Hippocampal formation (tissue), 2 donors: ENCODE measurements at places on chromosomes 6 and 20.

GRCh38 chr20:63966944-63967322, 2.8 kb downstream of the ZNF512B start:
- no peak for DNase-seq

GRCh38 chr6:147390909-147391536, 117.5 kb upstream of the SAMD5 start:
- DNase-seq, result peak; percentile 21

GRCh38 chr6:88238065-88238464, 71.9 kb upstream of the CNR1 start:
- DNase-seq, result no peak

GRCh38 chr6:121305957-121306607, 28.2 kb downstream of the TBC1D32 start:
- DNase-seq, result no peak

GRCh38 chr6:154638369-154638768, 94.8 kb upstream of the SCAF8 start:
- DNase-seq, result no peak

DNA sequence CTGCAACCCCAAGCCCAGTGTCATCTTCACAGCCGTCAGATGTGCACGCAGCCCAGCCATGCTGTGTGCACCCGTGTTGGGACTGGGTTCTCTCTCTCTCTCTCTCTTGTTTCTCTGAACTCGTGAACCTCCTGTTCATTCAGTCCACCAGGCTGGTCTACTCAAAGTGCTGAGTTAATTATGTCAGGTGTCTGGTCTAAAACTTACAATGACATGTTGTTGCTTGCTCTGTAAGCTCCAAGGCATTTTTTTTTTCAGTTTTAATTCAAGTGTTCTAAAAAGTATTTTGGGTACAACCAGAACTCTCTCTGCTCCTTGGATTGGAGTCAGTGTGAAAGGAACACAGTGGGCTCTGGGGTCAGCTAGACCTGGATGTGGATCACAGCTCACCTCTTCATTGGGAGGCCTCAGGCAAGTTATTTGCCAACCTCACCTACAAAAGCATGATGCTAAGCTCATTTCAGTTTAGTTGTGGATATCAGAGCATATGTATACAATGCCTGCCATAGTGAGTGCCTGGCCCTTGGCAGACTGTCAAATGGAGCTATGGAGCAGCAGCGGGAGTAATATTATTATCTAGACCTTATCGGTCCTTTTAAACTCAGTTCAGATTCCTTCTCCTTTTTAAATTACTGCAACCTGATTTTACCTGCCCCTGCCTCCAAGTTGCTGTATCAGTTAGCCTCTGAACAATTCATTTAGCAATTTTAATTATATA, 59.5 kb downstream of the PLEKHG1 start:
- DNase-seq, result no peak

- no peak for DNase-seq
These were observed 101.9 kb downstream of the EPB41L2 start for GRCh38 chr6:130961148-130961547.

DNA sequence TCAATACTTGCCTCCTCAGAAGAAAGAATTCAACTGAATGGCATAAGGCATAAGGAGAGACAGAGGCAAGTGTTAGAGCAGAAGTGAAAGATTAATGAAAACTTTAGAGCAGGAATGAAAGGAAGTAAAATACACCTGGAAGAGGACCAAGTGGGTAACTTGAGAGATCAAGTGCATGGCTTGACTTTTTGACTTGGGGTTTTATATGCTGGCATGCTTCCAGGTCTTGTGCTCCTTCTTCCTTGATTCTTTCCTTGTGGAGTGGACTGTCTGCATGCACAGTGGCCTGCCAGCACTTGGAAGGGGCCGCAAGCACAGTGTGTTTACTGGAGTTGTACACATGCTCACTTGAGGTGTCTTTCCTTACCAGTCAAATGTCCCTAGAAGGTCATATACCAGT, 222.1 kb upstream of the UFL1 start:
- DNase-seq, result no peak

DNA sequence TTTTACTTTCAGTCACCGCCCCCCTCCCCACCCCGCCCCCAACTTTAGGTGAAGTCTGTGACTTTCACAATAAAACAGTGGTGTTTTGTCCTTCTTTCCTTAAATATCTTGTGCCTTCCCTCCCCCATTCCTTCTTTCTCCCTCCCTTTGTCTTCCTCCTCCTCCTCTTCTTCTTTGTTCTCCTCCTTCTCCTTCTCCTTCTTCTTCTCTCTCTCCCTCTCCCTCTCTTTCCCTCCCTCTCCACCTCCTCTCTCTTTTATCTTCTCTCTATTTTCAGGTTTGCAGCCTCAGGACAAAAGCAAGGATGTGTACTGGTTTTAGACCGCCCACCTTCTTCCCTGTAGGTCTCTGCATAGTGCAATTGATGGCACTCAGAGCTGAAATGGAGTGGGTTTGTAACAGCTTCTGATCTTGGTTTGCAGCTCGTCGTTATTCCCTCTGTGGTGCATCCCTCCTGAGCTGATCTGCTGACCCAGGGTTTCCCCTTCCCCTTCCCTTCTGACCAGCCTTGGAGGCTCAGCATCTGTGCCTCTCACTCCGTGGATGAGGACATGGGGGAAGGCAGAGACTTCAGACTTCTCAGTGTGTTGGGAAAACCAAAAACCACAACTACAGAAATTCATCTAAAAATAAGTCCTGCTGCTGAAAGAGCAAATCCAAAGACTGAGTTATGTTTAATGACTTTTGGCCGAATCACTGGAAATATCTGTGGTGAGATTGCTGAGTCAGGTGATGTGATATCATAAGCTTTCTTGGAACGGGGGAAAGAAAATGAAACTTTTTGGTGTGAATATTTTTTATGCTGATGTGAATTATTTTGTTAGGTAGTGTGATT, 6.9 kb downstream of the VGLL2 start:
- no peak for DNase-seq

DNA sequence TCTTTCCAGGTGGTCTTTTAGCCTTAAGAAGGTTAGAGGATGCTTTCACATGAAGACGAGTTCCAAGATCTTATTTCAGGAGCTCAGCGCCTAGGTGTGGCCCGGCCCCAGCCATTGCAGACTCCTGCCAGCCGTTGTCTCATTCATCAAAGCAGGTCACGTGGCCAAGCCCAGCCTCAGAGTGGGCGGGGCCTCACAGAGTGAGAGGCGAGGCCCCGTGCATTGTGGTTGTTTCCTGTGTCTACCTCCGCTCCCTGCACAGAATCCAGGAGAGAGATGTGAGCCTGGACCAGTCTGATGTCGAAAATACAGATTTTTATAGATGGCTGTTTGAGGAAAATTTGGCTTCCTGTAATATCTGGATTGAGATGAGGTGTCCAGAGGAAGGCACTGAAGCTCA, 49.2 kb upstream of the CST5 start:
- no peak for DNase-seq

GRCh38 chr6:77089776-77090175, 373.5 kb downstream of the HTR1B start:
- DNase-seq, result no peak

DNA sequence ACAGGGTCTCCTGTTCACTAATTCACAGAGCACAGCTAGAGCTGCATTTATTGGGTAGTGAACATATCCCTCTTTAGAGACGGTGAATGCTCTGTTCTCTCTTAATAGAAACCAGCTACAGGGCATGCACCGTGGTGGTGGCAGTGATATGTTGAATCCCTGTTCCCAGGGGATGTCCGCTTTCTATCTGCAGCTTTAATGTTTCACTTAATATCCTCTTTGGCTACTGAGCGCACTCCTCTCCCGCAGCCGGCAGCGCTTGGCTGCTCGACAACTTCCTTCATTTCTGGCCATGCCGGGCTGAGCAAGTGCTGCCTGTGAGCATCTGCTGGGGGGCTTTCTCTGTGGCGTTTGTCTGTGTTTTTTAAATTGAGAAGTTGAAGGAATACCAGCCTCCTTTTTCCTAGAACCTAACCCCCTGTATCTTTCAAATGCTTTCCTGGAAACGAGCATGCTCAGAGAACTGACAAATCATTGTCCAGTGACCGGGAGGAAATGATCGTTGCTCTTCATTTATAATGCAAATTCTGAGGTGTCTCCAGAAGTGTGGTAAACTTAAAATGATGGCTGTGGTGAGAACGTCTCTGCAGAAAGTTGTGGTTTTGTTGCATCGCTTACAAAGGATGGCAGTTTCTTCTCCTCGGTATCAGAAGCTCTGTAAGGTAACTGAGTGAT, 297.9 kb downstream of the UTRN start:
- DNase-seq, result peak; percentile 12

GRCh38 chr20:655726-656624, 3.0 kb upstream of the SRXN1 start:
- no peak for DNase-seq

- no peak for DNase-seq
These were observed 65.5 kb downstream of the SYNJ2 start for GRCh38 chr6:158047127-158047518.

DNA sequence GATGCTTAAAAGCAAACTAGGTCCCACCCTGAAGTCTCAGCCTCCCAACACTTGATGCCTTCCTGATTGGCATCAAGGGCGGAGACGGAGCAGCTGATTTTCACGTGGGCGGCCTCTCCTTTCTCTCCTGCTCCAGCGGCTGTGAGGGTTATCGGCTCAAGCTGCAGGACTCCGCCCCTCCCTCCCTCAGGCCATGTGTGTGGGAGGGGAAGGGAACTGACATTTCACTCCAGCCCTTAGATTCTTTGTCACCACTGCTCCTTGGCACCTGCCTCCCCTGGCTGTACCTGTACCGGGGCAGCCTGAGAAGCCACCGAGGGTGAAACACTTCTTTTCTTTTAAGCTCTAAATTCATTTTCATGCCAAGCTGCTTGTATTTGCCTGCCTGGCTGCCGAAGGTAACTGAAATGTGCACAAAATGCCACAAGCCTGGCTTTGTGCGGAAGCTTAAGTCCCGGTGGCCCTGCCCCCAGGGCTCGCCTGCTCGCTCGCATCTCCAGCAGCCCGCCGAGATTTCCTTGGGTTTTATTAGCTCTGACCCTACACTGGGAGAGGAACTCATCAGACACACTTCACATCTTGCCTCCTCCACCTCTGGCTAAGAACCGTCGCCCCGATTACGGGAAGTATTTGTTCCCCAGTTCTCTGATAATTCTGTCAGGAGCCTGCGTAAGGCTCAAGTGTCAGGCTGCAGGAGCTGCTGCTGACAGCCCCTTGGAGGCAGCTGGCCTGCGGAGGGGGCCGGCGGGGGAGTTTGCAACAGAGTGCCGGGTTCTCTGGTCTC, 9.6 kb upstream of the CPNE5 start:
- no peak for DNase-seq

DNA sequence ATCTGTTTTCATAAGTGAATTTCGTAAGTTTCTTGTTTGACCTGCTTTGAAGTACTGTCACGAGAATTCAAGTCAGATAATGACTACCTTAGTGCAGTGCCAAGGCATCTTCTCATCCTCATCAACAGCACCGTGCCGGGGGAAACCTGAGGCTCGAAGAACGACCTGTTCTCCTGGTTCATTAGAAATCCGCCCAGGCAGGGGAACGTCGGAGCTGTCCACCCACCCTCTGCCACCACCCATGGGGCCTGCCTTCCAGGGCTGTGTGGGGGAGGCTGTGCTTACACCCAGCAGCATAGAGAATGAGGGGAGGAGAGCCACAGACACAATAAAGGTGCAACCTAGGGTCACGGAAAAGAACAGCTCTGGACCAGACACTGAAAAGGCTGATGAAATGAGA, 101.6 kb downstream of the RAMACL start:
- no peak for DNase-seq

- no peak for DNase-seq
These were observed 40.7 kb upstream of the PBOV1 start for GRCh38 chr6:138258991-138259390.

- DNase-seq, result no peak
These were observed 16.4 kb downstream of the ZNF311 start for GRCh38 chr6:28988536-28989311.

GRCh38 chr20:57350081-57350710, 859 bp upstream of the RAE1 start:
- no peak for DNase-seq

DNA sequence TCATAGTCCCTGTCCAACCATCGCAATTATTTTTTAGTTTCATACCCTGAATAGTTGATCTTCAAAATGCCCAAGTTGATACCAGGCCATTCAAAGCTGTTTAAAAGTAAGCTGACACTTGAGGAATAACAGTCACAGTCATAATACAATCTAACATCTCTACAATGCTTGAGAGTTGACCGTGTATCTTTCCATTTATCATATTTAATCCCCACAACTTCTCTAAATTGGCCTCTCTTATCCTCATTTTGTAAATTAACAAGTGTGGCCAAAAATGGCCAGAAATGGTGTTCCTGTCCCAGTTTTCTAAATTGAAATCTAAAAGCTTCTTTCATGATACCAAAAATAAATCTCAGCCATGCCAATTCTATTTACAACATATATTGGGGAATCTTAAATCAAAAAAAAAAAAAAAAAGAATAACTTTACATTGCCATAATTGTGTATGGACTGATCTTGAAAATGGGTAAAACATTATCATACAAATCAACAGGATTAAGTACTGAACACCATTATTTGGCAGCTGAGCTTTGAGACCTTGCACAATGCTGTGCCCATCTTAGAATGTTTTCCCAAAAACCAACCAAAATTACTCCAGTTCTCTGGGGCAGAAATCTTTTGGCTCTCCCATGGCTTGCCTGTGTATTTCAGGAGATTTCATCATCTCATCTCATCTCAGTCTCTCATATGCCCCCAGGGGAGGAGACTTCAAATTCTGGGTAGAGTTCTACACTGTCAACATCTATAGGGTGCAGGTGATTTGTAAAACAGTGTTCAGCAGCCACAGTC, 448.7 kb upstream of the JARID2 start:
- DNase-seq, result no peak

- no peak for DNase-seq
These were observed 342.0 kb downstream of the TAF4 start for GRCh38 chr20:61723529-61724257.

- DNase-seq, result no peak
These were observed 2177.4 kb upstream of the DEFB115 start for GRCh38 chr20:29079769-29080690.

DNA sequence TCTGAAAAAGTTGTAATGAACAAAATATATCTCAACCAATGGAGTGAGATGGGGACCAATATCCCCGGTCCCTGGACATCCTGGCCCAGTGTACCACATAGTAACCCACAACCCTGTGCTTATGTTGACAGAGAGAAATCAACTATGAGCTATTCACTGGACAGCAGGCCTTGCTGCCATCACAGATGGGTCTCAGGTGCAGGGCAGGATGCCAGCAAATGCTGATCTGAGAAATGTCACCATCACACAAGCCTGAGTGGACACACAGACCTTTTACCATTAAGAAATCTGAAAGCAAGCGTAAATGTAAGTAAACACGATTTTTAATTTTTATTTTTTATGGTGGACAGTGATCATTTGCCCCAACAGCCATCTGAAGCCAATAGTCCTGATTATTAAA, 9.1 kb downstream of the RPP40 start:
- no peak for DNase-seq

DNA sequence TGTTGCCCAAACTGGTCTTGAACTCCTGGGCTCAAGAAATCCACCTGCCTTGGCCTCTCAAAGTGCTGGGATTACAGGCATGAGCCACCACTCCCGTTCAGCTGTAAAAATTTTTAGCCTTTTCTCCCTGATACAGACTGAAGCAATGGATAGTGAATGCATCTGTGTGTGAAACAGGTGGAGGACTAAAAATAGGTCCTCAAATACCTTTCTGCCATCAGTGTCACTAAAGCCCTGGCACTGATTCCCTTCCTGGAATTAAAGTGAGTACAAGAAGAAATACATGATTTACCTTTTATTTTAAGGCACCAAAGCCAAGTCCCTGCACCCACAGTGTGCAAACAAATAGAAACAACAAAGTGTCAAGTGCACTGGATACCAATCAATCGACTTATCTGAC, 25.1 kb downstream of the TULP4 start:
- DNase-seq, result no peak

GRCh38 chr6:166512567-166512966, 73.9 kb downstream of the RAMACL start:
- no peak for DNase-seq

GRCh38 chr6:157236040-157236725, 87.1 kb downstream of the TMEM242 start:
- DNase-seq, result no peak
